ENCODE measurements at places on chromosomes 4 and X. TPM values are rescaled to one million over a fixed set of nuclear protein-coding genes. Genes with fewer than 3 reads are reported as not detected.

The NXF2B gene
- not detected for total RNA-seq

The GAGE1 gene
- not detected for total RNA-seq

The CSN1S1 gene
- not detected for total RNA-seq

The UGT2B11 gene
- not detected for total RNA-seq

The ENPP6 gene
- not detected for total RNA-seq

The IQCM gene
- not detected for total RNA-seq
